NCI-H345 (cell line): ENCODE measurements at places on chromosomes 16 and 17.

DNA sequence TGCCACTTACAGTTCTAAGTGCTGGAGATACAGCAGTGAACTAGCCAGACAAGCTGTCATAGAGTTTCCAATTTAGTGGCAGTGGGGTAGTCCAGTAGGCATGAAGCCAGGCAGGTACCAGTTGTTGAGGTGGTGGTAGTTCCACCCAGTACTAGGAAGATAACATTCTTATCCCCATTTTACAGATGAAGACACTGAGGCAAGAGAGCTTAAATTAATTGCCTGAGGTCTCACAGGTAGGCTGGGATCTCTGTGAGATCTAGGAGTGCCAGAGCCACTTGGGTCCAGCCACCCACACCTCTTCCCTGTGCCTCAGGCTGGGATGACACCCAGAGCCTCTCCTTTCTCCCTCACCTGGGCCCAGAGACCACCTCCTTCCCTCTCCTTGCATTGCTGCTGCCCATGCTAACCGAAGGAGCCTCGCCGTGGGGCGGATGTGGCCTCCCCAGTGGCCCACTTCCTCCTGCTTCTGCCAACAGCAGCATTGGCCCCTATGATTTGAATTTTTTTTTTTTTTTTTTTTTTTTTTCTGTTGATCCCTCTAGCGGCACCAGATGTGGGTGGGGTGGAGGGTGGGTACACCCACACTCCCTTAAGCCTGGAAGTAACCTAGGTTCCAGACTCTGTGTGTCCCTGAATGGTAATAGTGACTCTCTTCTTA, 114.0 kb downstream of the PRKCB start:
- no peak for DNase-seq

DNA sequence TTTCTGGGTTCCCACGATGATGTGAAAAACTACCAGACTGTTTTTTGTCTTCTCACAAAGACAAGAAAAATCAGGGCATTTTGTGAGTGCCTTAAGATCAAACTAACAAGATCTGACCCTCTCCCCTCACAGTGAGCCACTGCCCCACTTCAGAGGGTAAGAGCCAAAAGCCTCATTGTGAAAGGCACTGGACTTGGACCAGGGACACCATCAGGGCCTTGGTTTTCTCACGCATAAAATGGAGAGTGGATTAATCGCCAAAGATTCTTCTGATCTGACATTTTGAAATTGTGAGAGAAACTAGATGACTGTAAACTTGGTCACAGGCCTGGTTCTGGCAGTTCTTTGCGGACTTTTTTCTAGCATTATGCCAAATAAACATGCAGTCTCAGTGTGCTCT, 21.0 kb upstream of the ENDOV start:
- DNase-seq: no peak

DNA sequence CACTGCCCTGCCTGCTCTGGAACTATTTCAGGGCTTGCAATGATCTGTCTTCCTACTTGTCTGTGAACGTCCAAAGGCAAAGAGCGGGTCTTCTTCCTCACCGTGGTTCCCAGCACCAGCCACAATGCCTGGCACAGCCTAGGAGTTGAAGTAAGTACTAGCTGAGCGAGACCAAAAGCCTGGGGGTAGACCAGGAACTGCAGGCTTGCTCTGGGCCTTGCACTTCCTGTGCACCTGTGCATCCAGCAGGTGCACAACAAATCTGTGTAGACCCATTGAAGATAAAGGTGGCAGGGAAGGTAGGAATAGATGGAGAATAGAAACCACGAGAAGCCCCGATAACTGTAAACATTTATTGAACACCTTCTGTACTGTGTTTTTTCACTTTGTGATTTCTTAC, 4.6 kb downstream of the FAM171A2 start:
- DNase-seq: no peak

- DNase-seq: no peak
Measured at GRCh38 chr17:43984521-43984920, 19.9 kb upstream of the NAGS start.

DNA sequence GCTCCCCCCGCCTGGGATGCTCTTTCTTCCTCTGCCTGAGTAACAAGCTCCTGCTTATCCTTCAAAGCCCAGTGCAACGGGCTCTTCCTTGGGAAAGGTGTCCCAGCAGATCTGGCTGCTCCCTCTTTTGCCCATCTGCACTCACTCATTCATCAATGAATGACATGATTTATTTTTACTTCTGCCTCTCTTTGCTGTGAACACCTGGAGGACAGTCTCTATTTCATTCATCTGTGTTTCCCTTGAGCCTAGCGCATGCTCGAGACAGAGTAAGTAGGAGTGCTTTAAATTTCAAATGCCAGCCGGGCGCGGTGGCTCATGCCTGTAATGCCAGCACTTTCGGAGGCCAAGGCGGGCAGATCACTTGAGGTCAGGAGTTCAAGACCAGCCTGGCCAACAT, 22.0 kb upstream of the GINS2 start:
- DNase-seq: peak; percentile 75

- DNase-seq: no peak
Measured at GRCh38 chr17:59345476-59345875, 14.0 kb downstream of the YPEL2 start.

DNA sequence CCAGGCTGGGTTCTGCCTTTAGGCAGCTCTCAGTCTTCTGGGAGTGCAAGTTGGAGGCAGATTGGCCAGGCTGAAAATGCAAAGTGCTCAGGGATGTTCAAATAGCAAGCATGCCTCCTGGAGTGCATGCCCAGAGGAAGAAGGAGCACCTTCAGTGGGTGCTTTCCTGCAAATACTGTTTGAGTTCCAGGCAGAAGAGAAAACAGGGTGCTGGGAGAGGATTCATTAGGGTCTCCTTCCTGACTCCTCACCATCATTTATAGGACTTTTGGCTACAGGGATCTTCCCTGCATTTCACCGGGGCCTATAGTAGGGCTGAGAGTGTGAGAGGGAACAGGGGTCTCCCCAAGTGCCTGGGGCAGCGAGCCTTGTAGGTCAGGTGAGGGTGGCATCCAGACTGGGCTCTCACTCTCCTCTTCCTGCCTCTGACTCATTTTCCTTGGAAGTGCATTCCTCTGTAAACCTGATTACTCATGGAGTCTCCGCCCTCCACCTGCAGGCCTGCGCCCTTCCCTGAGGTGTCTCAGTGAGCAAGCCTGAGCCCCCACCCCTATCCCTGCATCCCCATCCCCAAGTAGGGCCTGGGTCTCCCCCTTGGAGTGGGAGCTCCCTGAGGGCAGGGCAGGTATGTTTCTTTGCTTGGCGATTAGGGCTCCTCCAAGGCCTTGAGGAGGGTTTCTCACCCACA, 17.1 kb upstream of the TNS4 start:
- DNase-seq: no peak

DNA sequence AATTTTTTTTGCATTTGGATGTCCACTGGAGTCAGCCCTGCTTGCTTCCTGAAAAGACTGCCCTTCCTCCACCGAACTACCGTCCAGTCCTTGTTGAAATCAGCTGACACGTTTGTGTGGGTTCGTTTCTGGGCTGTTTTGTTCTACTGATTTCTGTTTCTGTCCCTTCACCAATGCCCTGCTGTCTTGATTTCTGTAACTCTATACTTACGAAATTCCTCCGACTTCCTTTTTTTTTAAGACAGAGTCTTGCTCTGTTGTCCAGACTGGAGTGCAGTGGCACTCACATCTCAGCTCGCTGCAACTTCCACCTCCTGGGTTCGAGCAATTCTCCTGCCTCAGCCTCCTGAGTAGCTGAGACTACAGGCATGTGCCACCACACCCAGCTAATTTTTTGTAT, 8.4 kb upstream of the GAA start:
- DNase-seq: no peak

GRCh38 chr16:69329369-69330285, 761 bp downstream of the PDF start:
- peak; percentile 35 for DNase-seq

DNA sequence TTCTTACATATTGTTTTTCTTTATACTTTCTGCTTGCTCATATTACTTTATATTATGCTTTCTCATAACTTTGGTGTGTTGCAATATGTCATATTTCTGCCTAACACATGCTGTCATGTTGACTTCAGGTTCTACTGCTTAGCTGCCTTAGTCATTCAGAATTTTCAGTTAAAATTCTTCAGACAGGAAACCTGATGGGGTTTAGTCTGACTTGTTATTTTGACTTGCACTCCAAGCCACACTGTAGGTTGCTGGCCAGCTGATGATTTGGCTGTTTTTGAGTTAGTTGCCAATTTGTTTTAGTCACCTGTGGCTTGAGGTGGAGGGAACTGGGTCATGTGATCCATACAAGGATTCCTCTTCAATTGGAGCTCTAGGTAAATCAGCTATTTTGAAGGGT, 315.4 kb downstream of the MAP2K6 start:
- no peak for DNase-seq

GRCh38 chr17:29012535-29012934, 6.7 kb upstream of the SEZ6 start:
- DNase-seq: no peak

GRCh38 chr16:72242757-72243156, 70.8 kb upstream of the PMFBP1 start:
- DNase-seq: no peak

GRCh38 chr16:67648088-67648763, 3.3 kb downstream of the CARMIL2 start:
- no peak for DNase-seq

DNA sequence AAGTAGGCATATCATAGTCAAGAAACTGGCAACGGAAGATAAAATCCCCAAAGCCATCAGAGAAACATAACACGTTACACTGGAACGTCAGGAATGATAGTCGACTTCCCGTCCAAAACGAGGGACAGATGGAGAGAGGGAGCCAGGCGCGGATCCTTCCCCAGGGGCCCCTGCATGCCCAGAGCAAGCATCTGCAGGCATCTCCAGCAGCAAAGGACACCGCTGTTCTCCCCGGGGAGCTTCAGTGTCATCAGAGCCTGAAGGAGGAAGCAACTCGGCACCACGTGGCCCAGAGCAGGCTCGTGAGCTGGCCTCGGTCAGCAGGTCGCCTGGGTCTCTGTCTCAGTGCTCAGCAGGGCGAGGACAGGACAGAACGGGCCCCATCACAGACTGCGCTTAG, 50.1 kb downstream of the LMF1 start:
- DNase-seq: no peak

DNA sequence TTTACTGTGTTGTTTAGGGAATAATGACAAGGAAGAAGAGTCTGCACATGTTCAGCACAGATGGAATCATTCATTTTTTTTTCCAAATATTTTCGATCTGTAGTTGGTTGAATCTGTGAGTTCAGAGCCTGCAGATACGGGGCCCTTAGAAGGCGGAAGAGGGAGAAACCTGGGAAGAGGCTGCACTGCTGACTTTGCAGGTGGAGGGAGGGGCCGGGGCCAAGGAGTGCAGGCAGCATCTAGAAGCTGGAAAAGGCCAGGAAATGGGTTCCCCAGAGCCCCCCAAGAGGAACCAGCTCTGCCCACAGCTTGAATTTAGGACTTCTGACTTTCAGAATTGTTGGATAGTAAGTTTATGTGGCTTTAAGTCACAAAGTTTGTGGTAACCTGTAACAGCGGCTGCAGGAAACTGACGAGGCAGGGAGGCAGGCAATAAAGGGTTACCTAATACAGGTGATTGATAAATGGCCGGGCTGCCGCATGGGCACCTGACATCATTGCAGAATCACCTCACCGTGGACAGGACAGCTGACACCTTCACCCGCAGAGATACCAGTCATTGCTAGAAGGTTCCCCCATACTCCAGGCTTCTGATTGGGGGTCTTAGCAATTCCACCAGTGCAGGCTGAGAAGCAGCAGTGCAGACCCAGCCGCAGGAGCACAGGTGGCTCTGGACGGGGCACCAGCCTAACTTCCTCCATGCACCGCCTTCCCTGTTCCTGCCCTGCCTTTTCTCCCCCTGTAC, 181.3 kb downstream of the IRF8 start:
- no peak for DNase-seq

GRCh38 chr16:84048270-84048669, 5.7 kb upstream of the SLC38A8 start:
- no peak for DNase-seq

DNA sequence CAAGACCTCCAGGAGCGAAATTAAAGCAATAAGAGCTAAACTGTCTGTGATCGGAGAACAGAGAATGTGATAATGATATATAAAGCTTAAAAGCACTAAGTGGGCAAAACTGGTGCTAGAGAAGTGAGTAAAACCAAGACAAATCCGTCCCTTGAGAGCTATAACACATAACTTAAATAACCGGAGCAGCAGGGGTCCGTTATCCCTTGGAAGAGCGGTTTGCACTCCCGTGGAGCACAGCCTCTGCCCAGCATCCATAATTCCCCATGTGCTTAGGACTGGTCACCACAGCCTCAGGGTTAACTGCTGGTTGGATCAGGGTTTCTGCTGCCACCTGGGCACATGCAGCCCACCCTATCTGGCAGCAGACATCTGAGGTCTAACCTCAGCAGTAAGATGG, 489.0 kb downstream of the NPIPA7 start:
- DNase-seq: no peak

- DNase-seq: no peak
Measured at GRCh38 chr17:53950858-53951250, 128.1 kb downstream of the KIF2B start.

GRCh38 chr16:72406390-72406789, 234.4 kb upstream of the PMFBP1 start:
- DNase-seq: no peak

- DNase-seq: no peak
Measured at GRCh38 chr16:35751191-35751941, 2292.0 kb downstream of the TP53TG3F start.
